ENCODE measurements at places on chromosomes 4 and X. TPM values are rescaled to one million over a fixed set of nuclear protein-coding genes. Genes with fewer than 3 reads are reported as not detected.

FHDC1 gene
- total RNA-seq = 0.95 TPM

IBSP gene
- total RNA-seq = not detected

DNA sequence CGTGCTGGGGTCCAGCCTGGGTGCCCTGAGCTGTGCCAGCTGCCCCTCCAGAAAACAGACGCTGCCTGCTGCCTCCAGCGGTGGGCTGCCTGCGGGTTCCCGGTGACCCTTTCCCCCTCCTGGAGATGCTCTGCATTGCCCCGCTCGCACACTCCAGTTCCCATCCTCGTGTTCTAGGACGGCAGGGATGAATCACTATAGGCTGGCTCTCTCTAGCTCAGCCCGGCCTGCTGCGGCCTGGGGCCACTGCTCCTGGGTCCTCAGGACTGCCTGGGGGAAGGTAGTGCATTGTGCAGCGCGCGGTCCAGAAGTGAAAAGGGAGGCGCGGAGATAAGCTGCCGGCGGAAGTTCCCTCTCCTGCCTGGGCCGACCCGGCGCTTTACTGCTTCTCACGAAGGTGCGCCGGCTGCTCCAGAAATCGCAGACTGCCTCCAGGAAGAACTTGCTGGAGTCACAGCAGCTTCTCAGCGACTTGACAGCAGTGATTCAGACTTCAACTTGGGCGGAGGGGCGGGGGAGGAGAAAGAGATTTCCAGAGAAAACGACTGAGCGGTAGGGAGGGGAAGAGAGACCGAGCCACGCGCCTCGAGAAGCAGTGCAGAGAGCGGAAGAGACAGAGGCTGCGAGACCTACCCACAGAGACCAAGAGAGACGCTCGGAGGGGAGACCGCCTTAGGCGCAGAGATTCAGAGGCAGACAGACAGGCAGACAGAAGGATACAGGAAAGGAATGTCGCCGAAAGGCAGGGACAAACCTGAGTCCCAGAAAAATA is 6.7 kb upstream of the MSX1 start:
- DNase-seq = no peak

GRCh38 chr4:55866290-55866907 is 13.0 kb downstream of the EXOC1 start:
- DNase-seq = peak; percentile 94

DNA sequence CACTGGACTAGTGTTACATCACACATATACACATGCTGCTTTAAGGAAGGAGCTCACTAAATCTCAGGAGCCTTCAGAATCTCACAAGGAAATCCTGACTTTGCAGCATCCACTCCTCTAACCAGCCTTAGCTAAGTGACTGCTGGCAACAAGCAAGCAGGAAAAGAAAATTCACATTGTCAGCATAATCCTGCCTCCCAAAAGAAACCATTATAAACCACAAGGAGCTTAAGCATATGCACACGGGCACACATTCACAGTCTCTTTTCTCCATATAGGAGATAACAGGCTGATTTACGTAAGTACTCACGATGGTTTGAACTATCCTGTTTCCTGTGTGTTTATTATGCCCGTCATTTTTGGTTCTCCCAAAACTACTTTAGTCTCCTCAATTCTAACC is 136.3 kb downstream of the TMEM144 start:
- DNase-seq = no peak

GRCh38 chr4:126004941-126005340 is 690.2 kb downstream of the FAT4 start:
- DNase-seq = no peak
